ENCODE measurements at places on chromosomes 7 and 10. TPM values are rescaled to one million over a fixed set of nuclear protein-coding genes. Genes with fewer than 3 reads are reported as not detected.

GIMAP8 gene
- total RNA-seq, result not detected

GRM3 gene
- total RNA-seq, result 1.4 TPM

- no peak for DNase-seq
- H3K36me3 ChIP-seq, result no peaks in the 10 kb centered on the region
- peaks cover 15% of the 10 kb centered on the region for H3K4me1 ChIP-seq
- H3K4me3 ChIP-seq, result no peak overlapping the region
- no peak overlapping the region for H3K27ac ChIP-seq
Measured at GRCh38 chr10:29881336-29881771, 178.0 kb downstream of the JCAD start.

- no peak overlapping the region for H3K27ac ChIP-seq
- H3K4me3 ChIP-seq, result no peak overlapping the region
- H3K36me3 ChIP-seq, result peaks cover 18% of the 10 kb centered on the region
- no peak for DNase-seq
- no peaks in the 10 kb centered on the region for H3K27me3 ChIP-seq
Measured at GRCh38 chr7:2602406-2603043, 29.3 kb upstream of the TTYH3 start.

GRCh38 chr10:112969542-112969941 lies 19.5 kb downstream of the TCF7L2 start:
- no peak for DNase-seq
- peaks cover 31% of the 10 kb centered on the region for H3K4me1 ChIP-seq
- H3K27ac ChIP-seq, result no peak overlapping the region
- no peaks in the 10 kb centered on the region for H3K27me3 ChIP-seq

GRCh38 chr10:18829259-18829658 lies 170.0 kb downstream of the ARL5B start:
- no peaks in the 10 kb centered on the region for H3K36me3 ChIP-seq
- H3K27ac ChIP-seq, result no peak overlapping the region
- H3K4me3 ChIP-seq, result no peak overlapping the region
- DNase-seq, result no peak

DNA sequence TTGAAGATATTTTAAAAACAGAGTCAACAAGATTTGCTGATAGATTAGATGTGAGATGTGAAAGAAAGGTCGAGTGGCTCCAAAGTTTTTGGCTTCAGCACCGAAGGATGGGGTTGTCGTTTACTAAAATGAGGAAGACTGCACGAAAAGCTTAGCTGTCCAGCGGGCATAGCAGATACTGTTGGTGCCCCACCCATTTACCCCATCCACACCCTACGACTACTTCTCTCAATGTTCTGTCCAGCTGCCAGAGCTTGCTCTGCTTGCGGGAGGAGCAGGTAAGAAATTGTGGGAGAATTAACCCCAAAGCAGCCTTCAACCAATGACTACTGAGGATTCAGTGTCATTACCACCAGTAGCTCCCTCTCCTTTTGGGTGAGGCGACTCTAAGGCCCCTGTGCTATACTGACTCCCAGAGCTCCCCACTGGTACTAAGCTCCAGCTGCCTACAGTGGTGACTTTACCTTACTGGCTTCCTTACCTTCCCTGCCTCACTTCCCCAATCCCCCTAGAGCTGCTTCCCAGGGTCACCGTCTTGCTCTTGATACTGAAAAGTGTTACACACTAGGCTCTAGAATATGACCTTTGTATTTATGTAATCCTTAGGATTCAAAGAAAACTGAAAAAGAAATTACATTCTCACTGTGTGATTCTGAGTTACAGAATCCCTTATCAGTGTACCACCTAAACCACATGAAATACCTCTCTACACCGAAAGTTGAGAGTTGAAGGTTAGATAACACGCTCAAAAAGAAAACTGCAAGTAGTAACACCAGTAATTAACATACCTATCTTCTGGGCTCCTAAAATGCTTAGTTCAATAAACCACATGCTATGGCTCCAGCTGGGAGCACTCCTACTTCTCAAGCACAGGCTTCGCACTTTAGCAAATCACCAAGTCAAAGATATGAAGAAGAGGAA lies 22.3 kb downstream of the CACUL1 start:
- DNase-seq, result no peak
- H3K36me3 ChIP-seq, result no peaks in the 10 kb centered on the region
- peaks cover 61% of the 10 kb centered on the region for H3K4me1 ChIP-seq
- no peak overlapping the region for H3K4me3 ChIP-seq
- peak overlapping the region; percentile 17 for H3K27ac ChIP-seq

GRCh38 chr10:102702742-102703141 lies 11.5 kb downstream of the ARL3 start:
- DNase-seq, result no peak
- peaks cover 5% of the 10 kb centered on the region for H3K4me1 ChIP-seq
- no peak overlapping the region for H3K27ac ChIP-seq
- no peaks in the 10 kb centered on the region for H3K27me3 ChIP-seq

- H3K4me1 ChIP-seq, result peaks cover 7% of the 10 kb centered on the region
- no peak overlapping the region for H3K27ac ChIP-seq
- H3K36me3 ChIP-seq, result peaks cover 3% of the 10 kb centered on the region
- no peak overlapping the region for H3K4me3 ChIP-seq
- H3K27me3 ChIP-seq, result no peaks in the 10 kb centered on the region
- no peak for DNase-seq
Measured at GRCh38 chr10:58373442-58373827, 11.8 kb upstream of the TFAM start.

DNA sequence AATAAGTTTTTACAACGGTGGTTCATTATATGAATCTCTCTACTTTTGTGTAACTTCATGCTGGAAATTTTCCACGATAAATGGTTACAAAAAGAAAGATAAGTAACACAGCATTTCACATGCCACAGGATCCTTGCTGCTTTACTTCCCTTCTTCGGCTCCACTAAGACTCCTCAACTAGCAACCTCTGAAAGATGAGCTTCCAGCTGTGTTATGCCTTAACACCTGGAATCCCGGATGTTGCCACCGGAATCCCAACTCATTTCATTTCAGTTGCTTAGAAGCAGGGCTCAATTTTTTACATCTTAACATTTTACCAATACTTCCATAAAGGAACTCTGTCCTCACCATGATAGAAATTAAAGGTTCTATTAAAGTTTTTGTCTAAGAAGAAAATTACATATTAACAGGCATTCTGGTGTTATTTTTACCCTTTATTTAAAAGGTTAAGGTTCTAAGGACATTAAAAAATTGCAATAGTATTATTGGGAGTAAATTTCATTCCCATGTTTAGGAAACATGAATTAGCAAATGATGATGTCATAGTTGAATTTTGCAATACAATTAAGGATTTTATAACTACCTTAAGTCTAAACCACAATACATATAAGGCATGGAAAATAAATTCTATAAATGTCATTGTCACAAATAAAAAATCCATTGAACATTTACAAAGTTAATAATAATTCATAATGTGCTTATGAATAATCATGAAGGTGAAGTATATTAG lies 57.1 kb upstream of the IL6 start:
- no peaks in the 10 kb centered on the region for H3K36me3 ChIP-seq
- DNase-seq, result no peak
- no peaks in the 10 kb centered on the region for H3K27me3 ChIP-seq

Measured in progenitor cell of endocrine pancreas (in vitro differentiated cells).